ENCODE measurements at places on chromosomes 6 and 20. TPM values are rescaled to one million over a fixed set of nuclear protein-coding genes. Genes with fewer than 3 reads are reported as not detected.

DNA sequence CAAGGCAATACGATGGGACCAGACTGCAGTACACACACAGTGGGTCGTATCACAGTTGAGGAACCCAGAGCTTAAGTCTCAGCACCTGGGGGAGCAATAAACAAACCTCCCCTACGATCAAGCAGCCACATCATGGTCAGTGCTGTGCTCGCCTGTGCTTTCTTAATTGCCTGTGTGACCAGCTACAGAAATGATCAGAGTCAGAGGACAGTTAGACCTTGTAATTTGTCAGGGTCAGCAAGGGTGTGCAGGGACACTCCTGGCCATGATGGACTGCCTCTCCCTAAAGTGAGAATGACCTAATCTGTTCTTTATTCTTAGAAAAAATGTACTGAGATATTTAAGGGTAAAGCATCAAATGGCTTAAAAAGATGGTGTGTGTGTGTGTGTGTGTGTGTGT, 78.4 kb downstream of the OPRM1 start:
- no peak for DNase-seq
- no peaks in the 10 kb centered on the region for H3K36me3 ChIP-seq
- no peaks in the 10 kb centered on the region for H3K27me3 ChIP-seq
- H3K4me1 ChIP-seq, result no peaks in the 10 kb centered on the region
- H3K4me3 ChIP-seq, result no peak overlapping the region

DNA sequence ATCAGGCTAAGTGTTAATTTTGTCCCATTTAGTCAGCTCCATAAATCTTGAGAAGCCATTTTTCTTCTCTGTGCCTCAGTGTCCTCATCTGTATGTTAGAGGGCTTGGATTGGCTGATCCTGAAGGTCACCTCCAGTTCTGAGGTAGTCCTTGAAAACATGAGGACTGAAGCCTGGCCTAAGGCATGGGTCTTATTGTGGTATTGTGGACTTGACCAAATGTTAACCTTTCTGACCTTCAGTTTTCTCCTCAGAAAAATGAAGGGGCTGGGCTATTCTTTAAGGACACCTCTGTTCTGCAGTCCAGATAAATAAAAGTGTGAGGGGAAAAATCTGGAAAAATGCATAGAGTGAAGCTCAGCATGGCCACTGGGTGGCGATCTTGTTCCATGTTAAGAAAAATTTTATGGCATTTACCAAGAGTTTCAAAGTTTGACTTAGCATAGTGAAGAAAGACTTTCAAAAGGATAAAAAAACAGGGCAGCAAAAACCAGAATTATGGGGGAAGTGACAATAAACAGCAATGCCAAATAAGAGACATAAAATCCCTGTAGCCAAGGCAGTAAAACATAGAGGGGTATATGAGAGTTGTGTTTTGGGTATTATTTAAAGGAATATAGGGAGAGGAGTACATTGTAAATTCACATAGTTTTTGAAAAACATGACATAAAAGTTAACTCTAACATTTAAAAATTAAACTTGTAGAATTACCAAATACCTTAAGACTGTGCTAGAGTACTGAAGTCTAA, 13.2 kb upstream of the TFB1M start:
- no peaks in the 10 kb centered on the region for H3K36me3 ChIP-seq
- no peaks in the 10 kb centered on the region for H3K27me3 ChIP-seq
- peak; percentile 58 for DNase-seq
- H3K4me3 ChIP-seq, result no peak overlapping the region
- peaks cover 6% of the 10 kb centered on the region for H3K4me1 ChIP-seq

- H3K36me3 ChIP-seq, result no peaks in the 10 kb centered on the region
- H3K4me1 ChIP-seq, result peaks cover 11% of the 10 kb centered on the region
- H3K27ac ChIP-seq, result peak within 1 kb of the TSS; percentile 79
- DNase-seq, result peak; percentile 90
- peak within 1 kb of the TSS; percentile 80 for H3K4me3 ChIP-seq
- H3K27me3 ChIP-seq, result no peaks in the 10 kb centered on the region
Measured at GRCh38 chr6:151493804-151494234, at the start of gene CCDC170. Gene CCDC170, plus strand, starts transcription at chr6:151494017. Its CDS starts 112 bp downstream, at chr6:151494129.

DNA sequence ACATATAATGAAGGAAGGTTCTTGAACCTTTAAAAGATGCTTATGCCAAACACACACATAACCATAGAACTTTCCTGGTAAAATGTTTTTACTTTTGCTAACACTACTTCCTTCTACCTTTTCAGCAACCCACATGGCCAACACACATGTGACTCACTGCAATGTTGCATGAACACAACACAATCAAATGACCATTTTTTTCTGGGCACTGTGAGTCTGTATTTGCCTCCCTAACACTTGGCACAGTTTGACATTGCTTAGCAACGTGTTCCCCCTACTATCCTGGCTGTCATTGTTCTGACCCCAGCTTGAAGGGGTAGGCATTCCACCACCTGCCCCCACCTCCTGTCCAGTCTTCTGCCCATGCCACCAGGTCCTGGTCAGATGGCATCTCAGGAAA, 204.8 kb upstream of the PRND start:
- no peak overlapping the region for H3K4me3 ChIP-seq
- H3K27me3 ChIP-seq, result no peaks in the 10 kb centered on the region
- H3K27ac ChIP-seq, result no peak overlapping the region
- H3K4me1 ChIP-seq, result peaks cover 22% of the 10 kb centered on the region

The ANKRD6 gene
- 11.5 TPM for total RNA-seq

Data from osteoblast (primary cell).